ENCODE measurements at places on chromosomes 16 and 17.

- no peak for DNase-seq
These were observed 32.7 kb downstream of the CDK5R1 start for GRCh38 chr17:32519228-32520103.

GRCh38 chr16:57314161-57314785, 29.8 kb upstream of the PLLP start:
- DNase-seq = no peak

GRCh38 chr16:60363566-60363965, 1629.5 kb upstream of the GOT2 start:
- no peak for DNase-seq

GRCh38 chr16:15690296-15690695, 40.3 kb downstream of the NDE1 start:
- no peak for DNase-seq

DNA sequence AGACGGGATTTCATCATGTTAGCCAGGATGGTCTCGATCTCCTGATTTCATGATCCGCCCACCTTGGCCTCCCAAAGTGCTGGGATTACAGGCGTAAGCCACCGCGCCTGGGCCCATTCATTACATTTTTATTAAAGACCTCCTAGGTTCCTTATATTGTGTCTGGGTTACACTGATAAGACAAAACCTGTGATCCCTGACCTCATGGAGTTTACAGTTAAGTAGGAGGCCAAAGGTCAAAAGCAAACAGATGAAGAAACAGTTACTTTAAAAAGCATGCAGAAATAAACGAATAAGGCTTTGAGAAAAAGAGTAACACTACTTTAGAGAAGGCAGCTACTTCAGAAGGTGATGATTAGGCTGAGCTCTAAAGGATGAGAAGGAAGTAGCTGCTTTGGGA, 14.9 kb upstream of the HLF start:
- DNase-seq = no peak

DNA sequence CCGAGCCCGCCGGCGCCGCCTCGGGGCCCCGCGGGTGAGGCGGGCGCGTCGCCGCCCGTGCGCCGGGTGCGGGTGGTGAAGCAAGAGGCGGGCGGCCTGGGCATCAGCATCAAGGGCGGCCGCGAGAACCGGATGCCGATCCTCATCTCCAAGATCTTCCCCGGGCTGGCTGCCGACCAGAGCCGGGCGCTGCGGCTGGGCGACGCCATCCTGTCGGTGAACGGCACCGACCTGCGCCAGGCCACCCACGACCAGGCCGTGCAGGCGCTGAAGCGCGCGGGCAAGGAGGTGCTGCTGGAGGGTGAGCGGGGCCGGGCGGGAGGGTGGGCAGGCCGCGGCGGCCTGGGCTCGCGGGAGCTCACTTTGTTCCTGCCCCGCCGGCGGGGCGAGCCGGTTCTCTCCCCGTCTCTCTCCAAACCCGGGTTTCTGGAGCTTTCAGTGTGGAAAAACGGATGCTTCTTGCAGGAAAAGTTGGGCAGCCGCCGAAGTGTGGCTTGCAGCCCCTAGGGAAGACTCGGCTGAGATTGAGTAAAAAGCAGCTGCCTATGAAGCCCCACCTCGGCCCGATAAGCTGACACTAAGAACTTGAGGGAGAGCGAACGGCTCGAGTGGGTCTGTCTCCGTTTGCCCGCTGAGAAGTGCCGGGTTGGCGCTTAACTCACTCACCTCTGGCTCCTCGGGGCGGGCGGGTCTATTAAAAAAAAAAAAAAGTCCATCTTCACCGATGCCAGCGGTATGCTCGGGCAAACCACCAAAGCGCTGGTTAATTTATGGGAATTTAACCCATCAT, 677 bp downstream of the SNTB2 start:
- no peak for DNase-seq

GRCh38 chr16:25092441-25092840, 19.1 kb upstream of the LCMT1 start:
- no peak for DNase-seq

- DNase-seq = no peak
These were observed 74.6 kb downstream of the TMC6 start for GRCh38 chr17:78053777-78054468.

DNA sequence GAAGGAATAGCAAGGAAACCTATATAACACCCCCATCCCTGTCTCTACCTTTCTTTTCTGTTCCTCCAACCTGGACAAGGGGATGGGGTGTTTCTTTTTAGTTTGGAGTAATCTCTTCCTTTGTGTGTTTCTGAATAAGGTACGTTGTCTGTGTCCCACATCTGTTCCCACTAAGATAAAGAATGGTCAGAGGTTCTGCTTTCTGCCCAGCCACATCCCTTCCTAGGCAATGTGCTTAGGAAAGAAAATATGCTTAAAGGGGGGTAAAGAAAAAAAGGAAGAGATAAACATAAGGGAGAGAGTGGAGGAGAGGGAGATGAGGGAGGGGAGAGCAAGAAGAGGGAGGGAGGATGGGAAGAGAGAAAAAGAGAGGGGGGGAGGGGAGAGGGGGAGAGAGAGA, 35.1 kb downstream of the SLC6A2 start:
- no peak for DNase-seq

DNA sequence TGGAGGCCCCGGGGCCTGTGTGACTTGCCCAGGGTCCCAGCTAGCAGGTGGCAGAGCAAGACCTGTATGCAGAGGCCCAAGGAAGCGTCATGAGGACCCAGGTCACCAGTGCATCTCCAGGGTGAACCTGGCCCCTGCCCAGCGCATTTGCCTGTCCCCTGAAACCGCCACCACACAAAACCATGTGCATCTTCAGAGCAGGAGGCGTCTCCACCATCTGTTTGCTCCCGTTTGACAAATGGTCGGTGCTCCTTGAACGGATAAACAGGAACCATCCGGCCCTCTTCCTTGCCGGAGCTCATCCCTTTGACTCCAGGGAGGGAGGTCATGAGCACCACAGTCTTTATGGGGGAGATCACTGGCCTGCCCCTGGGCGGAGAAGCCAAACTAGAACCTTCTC, 62.5 kb downstream of the JPH3 start:
- no peak for DNase-seq

GRCh38 chr17:48553826-48554225, 8.9 kb upstream of the HOXB2 start:
- DNase-seq = no peak

DNA sequence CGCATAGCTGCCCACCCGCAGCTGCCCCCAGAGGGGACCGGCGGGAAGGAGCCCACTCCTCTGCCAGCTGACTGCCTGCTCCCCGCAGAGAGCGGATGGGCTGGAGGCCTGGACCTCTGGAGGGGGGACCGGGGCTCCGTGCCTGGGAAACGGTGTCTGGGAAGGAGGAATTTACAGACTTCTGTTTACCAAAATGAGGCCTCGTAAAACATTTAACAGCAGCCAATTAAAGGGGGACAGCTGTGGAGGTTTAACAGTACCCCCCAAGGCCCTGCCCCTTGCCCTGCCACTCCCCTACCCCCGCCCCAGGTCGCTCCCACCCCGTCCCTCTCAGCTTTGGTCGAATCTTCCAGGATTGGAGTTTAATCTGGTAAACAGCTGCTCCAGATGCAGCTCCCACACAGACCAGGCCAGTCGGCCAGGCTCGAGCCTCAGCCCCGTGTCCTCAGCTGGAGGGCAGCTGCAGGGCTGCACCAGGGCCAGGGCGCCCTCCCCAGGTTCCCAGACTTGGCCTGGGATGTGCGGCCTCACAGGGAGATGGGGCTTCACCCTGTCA, 41.1 kb downstream of the BAHCC1 start:
- no peak for DNase-seq

DNA sequence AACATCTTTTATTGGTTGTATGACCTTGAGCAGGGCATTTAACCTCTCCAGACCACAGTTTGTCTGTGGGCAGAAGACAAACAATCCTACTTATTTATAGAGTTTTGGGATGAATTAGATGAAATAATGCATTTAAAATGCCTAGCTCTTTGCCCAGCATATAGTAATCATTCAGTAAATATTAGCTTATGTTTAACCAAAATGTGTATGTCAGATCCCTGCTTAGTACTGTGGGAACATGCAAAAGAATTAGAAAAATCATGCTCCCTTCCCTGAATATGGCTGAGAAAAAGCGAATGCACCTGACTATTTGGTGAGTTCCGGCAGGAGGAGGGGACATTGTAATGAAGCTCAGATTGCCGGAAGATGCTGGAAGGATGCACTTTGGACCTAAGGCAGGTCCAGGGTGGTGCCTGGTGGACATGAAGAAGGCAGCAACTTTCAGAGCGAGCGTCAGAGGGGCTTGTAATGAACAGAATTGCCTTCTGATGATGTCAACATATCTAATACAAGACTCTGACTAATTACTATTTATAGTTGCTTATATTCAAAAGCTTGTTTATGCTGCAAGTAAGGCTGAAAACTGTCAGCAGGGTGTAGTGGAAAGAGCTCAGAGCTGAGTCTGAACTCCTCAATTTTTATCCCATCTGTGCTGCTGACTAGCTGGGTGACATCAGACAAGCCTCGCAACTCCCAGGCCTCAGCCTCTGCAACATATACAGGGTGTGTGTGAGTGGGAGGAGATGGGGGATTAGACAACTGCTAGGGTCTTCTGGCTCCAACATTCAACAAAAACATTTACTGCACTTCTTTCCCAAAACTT, 221.2 kb downstream of the PRKCA start:
- DNase-seq = no peak

- no peak for DNase-seq
These were observed 20.8 kb downstream of the FANCA start for GRCh38 chr16:89795676-89796075.

DNA sequence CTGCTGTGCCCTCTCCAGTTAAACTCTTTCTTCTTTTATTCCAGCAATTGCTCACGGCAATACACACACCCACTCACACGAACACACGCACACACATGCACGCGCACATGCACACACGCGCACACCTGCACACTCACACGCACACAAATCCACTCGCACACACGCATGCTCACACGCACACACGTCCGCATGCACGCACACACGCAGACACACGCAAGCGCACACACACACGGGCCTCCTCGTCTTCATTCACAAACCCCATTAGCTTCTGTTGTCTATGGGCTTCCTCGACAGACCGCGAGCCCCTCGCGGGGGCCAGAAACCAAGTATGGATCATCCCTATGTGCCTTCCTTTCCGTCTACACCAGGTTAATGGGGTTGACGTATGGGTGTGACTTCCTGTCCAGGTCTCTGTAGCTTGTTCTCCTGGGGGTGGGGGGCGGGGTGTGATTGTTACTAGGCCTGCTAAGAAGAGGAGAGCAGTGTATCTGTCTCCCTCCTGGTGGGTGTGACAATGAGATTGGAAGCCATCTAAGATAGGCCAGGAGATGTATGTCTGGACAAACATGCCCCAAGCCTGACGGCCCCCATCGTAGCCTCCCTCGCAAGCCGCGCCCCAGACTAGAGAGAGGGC, 670 bp upstream of the CTF1 start:
- DNase-seq = no peak

DNA sequence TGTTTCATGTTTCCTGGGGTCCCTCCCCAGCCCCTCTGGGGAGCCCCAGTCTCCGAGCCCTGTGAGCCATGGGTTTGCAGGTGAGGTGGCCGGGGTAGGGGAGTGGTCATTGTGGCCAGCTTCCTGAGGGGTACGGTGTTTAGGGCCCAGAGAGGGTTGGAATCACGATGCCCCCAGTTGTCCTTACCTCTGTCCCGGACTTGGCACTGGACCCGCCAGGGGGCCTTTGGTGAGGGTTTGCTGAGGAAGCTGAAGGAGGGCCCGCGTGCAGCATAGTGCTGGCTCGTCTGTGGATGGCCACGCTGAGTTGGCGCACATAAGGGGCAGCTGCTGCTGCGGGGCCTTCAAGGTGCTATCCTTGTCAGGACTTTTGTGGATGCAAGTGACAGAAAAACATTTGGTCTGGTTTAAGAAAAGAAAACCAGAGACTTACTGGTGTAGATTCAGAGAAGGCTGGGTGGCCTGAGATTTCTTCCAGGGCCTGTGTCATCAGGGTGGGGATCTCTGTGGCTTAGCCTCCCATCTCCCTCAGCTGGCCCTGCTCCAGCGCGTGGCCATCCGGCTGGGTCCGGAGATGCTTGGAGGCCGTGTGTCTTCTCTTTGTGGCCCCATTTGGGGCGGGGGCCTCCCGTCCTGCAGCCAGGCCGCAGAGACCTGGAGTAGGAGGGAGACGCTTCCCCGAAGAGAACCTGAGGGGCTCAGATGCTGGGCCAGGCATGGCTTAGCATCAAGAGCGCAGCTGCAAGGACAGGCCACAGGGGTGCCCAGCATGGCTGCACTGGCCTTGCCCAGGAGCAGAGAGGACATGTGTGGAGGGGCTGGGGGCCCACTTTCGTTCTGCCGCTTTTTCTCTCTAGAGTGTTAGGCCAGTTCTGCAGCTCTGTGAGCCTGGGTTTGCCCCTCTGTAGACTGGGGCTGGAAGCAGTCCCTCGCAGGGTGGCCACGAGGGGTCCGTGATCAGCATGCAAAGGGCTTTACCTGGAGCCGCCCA, 33.7 kb upstream of the NUDT16L1 start:
- no peak for DNase-seq

GRCh38 chr16:4139968-4140367, 23.7 kb upstream of the ADCY9 start:
- DNase-seq = no peak

DNA sequence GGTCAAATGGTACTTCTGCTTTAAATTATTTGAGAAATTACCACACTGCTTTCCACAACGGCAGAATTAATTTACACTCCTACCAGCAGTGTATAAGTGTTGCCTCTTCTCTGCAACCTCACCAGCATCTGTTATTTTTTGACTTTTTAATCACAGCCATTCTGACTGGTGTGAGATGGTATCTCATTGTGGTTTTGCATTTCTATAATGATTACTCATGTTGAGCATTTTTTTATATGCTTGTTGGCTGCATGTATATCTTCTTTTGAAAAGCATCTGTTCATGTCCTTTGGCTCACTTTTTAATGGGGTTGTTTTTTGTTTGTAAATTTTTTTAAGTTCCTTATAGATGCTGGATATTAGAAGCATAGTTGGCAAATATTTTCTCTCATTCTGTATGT, 446.7 kb downstream of the PMP22 start:
- no peak for DNase-seq

DNA sequence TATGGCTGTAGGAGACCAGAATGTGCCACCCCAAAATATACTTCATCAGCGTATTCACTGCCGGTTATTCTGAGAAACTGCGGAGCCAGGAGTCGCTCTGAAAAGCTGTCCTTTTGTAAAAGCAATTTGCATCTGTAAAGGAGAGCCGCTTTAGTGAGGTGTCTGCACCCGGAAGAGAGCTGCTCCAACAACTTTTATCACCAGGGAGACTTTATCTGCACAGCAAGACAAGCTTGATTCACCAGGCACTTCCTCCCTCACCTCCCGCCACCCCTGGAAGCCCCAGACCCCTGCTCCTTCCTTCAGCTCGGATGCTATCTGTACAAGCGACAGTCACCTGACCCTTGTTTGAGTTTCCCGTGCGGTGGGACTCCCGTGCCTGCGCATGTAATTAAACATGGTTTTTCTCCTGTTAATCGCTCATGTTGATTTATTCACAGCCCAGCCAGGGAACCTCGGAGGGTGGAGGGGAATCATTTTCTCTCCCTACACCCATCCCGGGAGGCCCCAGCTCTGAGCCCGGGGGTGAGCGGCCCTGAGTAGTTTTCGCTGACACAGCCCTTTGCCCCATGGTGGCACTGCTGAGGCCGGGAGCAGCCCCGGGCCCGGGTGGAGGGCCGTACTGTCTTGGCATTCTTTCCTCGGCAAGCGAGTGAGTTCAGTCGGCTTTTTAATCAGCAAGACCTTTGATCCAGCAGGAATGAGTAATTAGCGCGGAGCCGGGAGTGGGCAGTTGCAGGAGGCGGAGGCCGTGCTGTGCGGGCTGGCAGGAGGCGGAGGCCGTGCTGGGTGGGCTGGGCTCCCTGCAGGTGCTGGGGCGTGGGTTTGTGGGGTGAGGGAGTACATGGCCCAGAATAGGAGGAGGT, 222.7 kb upstream of the CIBAR2 start:
- DNase-seq = no peak
